Muscle of arm (tissue), 14 donors: ENCODE measurements at places on chromosomes 7 and 10.
A peak's percentile ranks its signal among the peaks of the same experiment; 100 is the strongest.

DNA sequence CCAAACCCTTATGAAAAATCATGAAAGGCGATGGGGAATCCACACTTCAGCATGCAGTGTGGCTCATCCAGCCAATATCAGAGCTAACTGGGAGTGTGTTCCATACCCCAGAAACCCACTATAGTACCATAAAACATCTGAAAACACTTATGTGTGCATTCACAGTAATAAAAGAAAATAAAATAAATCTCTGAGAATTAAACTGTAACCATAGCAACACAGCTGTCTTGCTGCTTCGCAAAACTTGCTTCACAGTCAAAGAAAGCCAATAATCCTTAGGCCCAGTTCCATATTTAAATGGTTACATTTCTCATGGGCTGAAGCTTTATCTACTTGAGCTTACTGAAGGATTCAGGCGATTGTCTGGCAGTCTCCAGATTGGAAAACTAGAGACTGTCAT, 19.9 kb upstream of the POLR1F start:
- peak; percentile 41 for DNase-seq

DNA sequence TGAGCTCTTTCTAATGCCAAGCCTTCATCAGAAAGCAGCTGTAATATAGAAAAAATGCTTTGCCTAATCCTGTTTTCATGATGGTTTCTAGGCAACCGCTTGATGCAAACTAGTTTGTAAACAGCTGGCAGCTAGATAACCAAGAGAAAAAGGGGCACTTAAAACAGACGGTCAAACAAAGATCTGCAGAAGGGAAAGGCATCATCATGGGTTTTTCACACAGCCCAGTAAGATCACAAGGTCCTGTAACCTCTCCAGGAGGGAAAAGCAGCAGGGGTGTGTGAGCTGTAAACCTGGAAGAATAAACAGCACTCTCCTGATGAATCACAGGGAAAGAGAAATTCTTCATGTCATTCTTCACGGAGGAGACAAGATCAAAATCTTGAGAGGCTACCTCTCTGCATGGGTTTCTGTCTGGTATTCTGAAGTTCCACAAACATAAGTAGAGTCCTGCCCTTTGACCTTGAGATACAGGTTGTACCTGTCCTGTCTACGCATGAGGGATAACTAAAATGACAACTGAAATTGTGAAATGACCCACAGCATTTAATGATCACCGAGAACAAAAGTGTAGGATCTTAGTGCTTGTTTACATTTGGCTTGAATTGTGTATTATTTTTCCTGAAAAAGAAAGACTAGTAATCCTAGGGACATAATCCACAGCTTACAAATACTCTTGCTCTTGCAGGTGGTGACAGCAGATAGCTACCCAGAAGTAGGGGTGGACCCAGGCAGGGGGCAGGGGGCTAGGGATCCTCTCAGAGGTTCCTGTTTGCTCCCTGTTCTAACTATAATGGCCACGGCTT, 48.0 kb downstream of the CREB3L2 start:
- no peak for DNase-seq

GRCh38 chr10:24485304-24485703, 238.4 kb downstream of the ARHGAP21 start:
- DNase-seq, result no peak

GRCh38 chr10:121159670-121160069, 308.5 kb downstream of the WDR11 start:
- no peak for DNase-seq

- DNase-seq, result no peak
Measured at GRCh38 chr7:122691569-122692235, 7.2 kb downstream of the RNF133 start.

DNA sequence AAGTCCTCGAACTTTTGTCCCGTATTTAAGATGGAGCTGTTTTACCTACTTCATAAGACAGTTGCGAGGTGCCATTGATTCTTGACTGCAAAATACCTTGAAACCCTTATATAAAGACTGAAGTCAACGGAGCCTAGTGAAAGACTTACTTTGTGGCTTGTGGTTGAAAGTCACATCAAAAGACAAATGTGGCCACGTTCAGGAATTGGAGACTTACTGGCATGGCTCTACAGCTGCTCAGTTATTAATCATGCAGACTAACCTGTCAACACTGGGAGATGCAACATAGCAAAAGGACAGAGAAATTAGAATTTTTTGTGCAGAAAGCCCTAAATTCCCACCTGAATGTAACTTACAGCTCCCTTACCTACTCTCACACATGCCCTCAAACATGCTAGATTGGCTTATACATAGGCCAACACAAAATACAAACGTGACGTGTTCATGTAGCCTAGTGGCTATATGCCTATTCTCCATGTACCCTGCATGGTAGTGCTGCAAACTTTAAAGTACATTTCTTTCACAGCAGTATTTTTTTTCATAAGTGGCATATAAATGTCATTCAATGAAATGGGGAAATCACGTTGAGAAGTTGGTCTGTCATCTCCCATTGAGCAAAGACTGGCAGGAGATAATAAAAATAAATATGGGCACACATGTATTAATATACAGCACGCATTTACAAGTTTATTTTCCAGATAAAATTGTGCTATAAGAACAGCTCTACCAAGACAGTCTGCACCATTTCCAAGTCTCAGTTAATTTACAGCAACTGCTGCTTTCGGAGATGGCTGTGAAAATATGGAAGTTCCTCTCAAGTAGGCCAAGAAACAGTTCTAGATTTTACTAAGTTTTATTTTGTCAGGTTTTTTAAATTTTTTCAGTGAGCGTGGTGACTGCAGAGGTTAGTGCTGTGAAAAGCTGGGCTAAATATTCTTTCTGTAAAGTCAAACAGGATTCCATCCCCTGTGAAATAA, 170.4 kb upstream of the C7orf33 start:
- no peak for DNase-seq

- DNase-seq, result no peak
Measured at GRCh38 chr10:97468162-97468561, 22.2 kb downstream of the ZDHHC16 start.

GRCh38 chr10:69884024-69884367, 82.3 kb downstream of the COL13A1 start:
- DNase-seq, result no peak

GRCh38 chr10:131312478-131312836, 936 bp upstream of the TCERG1L start:
- DNase-seq, result peak; percentile 31

- no peak for DNase-seq
Measured at GRCh38 chr10:110794808-110795207, 76.9 kb upstream of the PDCD4 start.

DNA sequence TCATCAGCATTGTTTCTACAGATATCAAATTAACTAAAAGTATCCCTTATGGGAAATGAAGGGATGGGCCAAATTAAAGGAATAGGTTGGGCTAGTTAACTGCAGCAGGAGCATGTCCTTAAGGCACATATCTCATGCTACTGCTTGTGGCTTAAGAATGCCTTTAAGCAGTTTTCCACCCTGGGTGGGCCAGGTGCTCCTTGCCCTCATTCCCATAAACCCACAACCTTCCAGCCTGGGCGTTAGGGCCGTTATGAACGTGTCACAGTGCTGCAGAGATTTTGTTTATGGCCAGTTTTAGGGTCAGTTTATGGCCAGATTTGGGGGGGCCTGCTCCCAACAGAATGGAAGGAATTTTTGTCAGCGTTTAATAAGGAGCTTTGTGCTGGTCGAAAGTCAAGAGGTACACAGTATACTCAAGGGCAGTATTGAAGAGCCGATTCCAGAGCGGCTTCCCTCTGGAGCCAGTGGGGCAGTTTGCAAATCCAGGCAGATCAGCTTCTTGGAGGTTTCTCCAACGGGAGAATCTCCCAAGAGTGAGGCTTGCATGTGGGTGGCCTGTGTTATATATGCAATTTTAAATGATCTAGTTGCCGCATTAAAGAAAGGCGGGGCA, 7.7 kb downstream of the PFKP start:
- DNase-seq, result no peak

GRCh38 chr10:2839081-2839725, 228.1 kb upstream of the PFKP start:
- no peak for DNase-seq

GRCh38 chr10:91700273-91700672, 67.4 kb upstream of the PPP1R3C start:
- no peak for DNase-seq

- no peak for DNase-seq
Measured at GRCh38 chr7:108413782-108414492, 42.3 kb downstream of the NRCAM start.

- no peak for DNase-seq
Measured at GRCh38 chr7:121872831-121873288, at the start of gene PTPRZ1. PTPRZ1 (plus strand) TSS chr7:121873161; CDS start chr7:121873500, 339 bp downstream.

DNA sequence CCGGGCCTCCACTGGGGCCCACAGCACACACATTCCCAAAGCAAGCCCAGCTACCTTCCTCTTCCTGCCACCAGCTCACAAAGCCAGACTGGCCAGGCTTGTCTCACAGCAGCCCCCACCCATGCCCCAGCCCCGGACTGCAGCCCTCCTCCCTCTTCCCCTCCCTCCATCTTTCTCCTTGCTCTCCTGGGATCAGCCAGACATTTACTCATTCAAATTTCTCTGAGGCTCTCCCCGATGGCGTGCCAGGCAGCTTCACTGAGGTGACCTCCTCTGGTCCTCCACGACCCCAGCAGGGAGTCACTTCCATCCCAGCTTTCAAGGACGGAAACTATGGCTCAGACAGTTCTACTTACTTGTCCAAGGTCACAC, 187.5 kb downstream of the GRID1 start:
- no peak for DNase-seq

- DNase-seq, result no peak
Measured at GRCh38 chr7:148204639-148205304, 385.8 kb upstream of the C7orf33 start.

GRCh38 chr7:91463330-91463729, 199.1 kb downstream of the FZD1 start:
- no peak for DNase-seq

- DNase-seq, result no peak
Measured at GRCh38 chr7:143914938-143915652, 13.1 kb upstream of the TCAF1 start.

DNA sequence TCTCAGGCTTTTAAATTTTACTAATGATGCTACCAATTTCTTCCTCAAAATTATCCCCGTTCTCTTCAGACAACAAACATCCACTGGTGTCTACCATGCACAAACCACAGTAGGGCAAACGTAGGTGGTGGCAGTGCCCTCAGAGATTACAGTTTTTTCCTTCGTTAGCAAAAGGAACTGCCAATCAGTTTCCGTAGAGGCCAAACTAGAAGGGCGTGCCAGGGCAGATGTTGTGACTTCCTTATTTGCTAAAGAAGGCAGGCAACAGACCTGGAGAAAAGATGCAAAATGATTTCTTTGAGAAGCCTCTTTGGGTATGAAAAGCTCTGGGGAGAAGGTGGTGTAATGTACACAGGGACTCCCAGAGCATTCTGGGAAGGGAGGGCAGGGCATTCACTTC, 7.6 kb upstream of the FAM180A start:
- no peak for DNase-seq

- DNase-seq, result no peak
Measured at GRCh38 chr10:72218726-72219125, 2.6 kb upstream of the ASCC1 start.

DNA sequence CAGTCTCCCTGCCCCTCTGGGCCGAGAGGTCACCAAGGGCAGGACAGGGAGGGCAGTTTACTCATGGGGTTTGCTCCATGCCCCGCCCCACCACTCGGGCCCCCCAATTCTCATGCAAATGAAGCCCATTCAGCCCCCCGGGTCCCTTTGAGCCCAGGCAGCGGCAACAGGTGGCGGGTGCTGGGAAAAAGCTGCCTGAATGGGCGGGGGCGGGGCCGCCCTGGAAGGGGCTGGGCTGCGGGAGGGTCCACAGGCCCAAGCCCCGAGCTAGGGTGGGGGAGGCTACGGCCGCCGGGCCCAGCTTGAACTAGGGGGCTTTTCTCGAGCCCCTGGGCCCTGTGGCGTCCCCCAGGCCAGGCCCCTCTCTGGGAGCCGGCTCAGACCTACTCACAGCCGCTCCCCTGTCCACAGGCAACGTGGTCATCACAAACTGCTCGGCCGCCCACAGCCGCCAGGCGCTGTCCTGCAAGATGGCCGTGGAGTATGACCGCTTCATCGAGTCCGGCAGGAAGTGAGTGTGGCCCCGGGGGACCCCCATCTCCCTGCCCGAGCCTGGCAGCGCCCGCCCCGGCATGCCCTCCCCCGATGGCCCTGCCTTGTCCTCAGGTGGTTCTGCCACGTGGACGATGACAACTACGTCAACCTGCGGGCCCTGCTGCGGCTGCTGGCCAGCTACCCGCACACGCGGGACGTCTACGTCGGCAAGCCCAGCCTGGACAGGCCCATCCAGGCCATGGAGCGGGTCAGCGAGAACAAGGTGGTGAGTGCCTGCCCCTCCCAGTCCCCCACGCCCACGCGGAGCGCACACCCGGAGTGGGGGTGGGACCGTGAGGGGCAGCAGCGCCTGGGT, 5.5 kb downstream of the LFNG start:
- DNase-seq, result no peak

DNA sequence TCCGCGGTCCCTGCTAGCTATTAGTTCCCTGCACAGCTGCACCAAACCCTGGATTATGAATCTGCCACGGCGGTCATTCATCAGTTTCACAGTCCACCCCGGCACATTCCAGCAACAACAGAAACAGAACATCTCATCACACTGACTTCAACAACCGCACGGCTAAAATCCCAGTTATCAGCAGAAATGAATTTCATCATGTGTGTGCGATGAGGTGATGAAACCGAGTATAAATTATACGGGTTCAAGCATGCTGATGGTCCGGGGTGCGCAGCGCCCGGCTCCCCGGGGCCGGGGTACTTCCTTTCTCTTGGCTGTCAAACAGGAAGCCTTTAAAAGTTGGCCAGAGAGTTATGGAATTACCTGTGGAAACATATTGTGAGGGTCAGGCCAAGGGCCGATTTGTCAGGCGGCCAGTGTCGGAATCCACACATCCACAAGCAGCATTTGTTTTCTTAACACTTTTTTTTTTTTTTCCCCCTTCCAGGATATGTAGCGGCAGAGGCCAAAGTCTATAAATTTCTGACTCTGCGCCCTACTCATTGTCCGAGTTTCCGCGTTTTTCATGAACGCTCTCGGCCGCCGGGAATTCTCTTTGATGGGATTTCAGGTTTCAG, 420.9 kb upstream of the MGMT start:
- peak; percentile 92 for DNase-seq

- no peak for DNase-seq
Measured at GRCh38 chr10:93126483-93127052, 52.9 kb downstream of the CYP26A1 start.

DNA sequence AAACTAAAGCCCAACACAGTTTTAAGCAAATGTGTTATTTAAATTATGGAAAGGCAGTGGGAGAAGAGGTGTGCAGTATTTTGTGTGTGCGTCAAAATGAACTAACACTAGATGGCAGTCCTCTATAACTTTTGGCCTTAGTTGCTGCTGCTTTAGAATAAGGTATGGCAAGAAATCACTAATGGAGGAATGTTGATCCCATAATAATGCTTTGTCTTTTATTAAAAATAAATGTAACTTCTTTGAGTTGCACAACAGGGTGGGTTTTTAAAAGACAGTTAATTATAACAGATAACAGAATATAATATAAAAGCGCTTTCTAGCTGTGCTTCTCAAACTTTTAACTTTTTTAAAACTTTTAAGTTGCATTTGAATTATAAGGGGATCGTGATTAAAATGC, 56.4 kb downstream of the BBS9 start:
- peak; percentile 67 for DNase-seq
